RPMI8226 (cell line): ENCODE measurements at places on chromosomes 4 and X.

DNA sequence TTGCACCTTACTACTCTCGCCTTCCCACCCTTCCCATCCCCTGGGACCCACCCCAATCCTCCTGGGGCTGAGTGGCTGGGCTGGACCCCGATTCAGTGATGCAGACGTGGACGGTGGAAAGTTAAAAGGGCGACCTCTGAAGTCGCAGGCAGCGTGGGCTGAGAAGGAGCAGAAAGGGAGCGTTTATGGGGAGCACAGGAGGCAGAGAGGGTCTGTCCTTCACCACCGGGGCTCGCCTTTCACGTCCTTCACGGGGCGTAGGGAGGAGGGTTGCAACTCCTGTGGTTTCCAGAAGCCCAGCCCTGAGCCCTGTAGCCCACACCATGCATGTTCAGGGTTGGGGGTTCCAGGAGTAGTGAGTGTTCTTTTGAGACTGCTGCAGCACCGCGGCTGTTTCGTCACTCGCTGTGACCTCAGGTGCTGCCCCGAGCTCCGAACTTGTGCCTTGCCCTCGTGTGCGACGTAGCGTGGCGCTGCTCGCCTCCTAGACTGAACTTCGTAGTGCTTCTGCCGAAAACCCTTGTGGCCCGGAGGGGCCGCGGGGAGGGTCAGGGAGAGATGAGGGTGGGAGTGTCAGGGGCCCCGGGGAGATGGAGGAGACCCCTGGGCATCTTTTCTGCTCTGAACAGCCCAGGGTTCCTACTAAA, 1.6 kb downstream of the NHS start:
- DNase-seq: no peak

- no peak for DNase-seq
Measured at GRCh38 chr4:186405957-186406356, 140.0 kb downstream of the F11 start.

- DNase-seq: no peak
Measured at GRCh38 chr4:11106190-11106589, 322.5 kb downstream of the HS3ST1 start.

- no peak for DNase-seq
Measured at GRCh38 chr4:26594371-26594770, 10.5 kb downstream of the TBC1D19 start.

DNA sequence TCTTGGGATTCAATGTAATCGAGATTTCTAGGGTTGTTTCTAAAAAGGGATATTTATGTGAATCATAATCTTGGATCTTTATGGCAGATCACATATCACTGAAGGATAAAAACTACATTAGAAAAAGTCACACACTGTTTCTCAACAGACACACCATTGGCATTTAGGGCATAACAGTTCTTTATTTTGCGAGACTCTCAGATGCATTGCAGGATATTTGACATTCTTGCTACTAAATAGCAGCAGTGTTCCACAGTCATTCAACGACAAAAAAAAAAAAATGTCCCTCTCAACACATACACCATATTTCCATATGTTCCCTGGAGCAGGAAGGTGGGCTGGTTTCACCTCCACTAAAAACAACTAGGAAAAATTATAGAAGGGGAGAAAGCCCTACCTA, 243.4 kb upstream of the PCDH18 start:
- DNase-seq: no peak

GRCh38 chrX:37926700-37927099, 79.3 kb upstream of the DYNLT3 start:
- peak; percentile 8 for DNase-seq

DNA sequence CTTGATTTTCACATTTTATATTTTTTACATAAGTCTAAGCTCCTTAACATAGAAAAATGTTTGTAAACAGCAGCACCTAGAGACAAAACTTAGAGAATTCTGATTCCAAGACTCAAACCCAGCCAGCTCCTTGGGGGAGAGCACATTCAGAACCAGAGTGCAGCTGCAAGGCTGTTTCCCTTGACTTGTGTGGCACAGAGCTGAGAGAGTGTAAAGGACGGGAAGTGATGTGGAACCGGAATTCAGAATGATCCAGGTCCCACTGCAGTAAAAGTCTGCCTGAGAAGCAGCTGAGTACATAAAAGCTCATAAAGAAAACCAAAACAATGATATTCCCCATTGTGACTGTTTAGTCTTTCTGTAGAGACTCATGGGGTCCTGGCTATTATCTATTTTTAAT, 713.8 kb downstream of the RAB28 start:
- no peak for DNase-seq

- no peak for DNase-seq
Measured at GRCh38 chr4:114400531-114400930, 198.1 kb upstream of the UGT8 start.

DNA sequence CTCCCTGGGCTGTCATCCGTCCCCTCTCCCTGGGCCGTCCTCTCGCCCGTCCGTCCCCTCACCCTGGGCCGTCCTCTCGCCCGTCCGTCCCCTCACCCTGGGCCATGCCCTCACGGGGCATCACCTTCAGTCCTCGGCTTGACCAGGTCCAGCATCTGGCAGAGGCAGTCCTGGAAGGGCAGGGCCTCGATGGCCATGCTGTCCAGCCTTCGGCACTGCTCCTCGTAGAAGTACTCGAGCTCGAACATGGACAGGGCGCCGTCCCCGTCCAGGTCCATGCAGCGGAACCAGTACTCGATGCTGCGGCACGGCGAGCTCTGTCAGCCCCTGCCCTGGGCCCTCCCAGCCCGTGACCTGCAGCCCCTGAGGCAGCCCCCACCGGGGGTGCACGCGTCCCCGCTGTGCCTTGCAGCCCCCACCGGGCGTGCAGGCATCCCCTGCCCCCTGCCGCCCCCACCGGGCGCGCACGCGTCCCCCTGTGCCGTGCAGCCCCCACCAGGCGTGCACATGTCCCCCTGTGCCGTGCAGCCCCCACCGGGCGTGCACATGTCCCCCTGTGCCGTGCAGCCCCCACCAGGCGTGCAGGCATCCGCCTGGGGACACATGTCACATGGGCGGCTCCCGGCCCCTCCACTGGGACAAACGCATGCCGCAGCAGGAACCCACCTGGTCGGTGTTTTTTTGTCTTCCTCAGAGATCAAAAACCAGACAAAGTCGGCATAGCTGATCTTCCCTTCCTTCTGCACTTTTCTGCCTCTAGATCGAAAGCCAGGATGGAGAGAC, 22.2 kb upstream of the GTPBP6 start:
- DNase-seq: no peak

DNA sequence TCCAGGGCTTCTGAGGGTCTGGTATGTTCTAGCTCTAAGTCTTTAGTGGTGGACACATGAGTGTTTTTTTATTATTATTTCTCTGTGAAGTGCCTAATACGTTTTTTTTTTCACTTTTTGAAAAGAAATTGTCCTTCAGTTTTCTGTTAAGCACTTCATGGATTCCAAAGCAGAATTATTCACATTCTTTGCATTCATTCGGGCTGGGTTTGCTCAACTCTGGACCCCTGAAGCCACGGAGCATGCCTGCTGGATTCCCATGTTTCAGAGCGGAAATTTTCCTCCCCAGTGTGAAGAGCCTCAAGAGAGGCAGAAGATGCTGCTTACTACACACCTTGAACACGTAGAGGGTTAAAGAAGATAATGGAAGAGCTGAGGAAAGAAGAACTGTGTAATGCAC, 107.5 kb downstream of the EGF start:
- DNase-seq: no peak

GRCh38 chr4:150814873-150815272, 200.2 kb downstream of the LRBA start:
- DNase-seq: no peak

- no peak for DNase-seq
Measured at GRCh38 chrX:10157032-10157341, 212 bp downstream of the CLCN4 start.

DNA sequence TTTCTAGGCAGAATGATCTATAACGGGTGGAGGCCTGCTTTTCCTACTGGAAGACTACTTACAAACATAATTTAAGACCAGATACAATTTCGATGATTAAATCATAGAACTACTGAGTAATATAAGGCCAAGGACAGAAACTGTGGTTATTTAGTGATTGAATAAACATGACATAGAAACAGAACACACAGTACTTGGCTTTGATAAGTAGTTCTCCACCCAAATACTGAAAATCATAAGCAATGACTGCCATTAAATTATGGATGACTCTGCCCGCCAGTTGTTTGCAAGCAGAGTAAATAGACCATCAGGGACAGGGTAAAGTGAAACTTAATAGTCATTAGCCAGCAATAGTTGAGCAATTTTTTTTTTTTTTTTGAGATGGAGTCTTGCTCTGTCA, 17.2 kb upstream of the SMIM14 start:
- DNase-seq: no peak

GRCh38 chr4:121711263-121712000, 14.7 kb upstream of the ANXA5 start:
- peak; percentile 55 for DNase-seq

GRCh38 chrX:133497356-133497755, 82.1 kb upstream of the GPC4 start:
- DNase-seq: no peak

DNA sequence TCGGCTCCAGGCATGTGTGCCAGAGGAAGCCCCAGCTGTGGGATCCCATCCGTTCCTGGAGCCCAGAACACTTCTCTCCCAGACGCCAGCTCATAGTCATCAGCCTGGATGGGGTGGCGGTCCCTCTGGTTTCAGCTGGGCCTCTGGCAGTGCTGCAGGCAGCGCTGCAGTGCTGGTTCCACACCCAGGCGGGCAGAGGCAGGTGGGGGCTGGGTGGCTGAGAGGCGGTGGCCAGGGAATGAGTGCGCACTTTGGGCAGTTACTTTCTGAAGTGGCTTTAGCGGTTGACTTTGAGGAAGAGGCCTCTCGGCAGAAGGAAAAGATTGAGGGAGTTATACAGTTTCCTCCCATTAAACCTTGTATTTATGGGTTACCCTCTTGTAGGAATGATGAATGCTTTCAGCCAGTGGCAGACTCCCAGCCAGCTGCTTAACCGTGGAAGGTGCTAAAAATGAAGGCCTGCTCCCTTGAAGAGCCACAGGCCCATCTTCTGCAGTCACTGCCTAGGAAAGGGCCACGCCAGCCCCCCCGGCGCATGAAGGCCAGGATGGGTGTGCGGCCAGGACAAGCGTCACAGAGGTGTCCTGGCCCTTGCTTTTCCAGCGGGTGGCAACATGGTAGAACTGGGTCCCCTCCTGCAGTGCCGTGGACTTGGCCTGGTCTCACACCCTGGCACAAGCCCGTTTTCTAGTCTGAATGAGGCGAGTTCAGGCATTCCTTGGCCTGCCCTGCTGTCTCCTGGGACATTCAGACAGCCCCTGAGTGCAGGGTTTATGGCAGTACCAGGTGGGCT, 9.9 kb downstream of the TADA2B start:
- no peak for DNase-seq

DNA sequence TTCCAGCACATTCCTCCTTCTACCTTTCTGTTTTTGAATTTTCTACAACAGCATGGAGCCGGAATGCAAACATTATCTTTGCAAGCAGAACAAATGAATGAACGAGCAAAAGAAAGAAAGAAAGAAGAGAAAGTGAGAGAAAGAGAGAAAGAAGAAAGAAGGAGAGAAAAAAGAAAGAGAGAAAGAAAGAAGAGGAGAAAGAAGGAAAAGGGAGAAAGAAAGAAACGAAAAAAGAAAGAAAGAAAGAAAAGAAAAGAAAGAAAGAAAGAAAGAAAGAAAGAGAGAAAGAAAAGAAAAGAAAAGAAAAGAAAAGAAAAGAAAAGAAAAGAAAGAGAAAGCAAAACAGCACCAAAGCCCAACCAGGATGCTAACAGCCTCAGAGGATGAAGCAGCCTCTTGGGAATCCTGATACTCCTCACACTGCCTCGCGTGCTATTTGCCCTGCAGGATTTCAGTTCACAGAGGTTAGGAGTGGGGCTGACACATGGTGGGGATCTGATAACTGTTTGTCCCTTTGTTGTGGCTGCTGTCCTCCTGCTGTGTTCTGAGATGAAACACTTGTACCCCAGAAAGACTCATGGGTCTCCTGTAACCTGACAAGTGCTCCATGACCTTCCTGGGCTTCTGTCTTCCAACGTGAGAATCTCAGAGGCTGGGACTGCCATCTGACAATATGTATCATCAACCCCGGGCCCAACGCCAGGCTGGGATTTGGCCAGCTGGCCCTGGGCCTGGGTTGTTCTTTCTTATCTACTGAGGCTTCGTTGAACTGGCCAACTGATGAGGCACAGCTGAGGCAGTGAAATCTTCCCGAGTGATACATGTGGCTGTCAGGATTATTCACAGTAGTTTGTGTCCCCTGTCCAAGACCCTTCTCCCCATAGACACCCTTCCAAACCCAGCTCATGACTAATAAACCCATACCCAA, 61.0 kb downstream of the SEPSECS start:
- peak; percentile 61 for DNase-seq

DNA sequence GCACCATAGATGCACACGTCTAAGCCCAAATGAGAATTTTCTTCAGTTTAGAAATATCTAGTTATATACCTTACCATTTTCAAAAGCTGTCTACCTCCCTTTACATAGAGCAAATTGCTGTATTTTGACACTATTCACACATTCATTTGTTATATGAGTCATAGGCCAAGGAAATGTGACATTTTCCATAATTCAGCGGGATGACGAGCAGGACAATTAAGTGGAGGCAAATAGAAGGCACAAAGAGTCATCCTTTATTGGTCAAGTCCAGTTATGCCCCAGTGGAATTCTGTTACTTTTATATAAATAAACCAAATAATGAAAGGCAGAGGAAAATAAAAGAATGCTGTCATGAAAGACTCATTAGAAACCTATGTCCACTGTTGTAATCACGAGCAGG, 27.9 kb downstream of the FGF13 start:
- DNase-seq: no peak

- DNase-seq: no peak
Measured at GRCh38 chrX:38672646-38673045, 111.3 kb downstream of the TSPAN7 start.

- no peak for DNase-seq
Measured at GRCh38 chrX:18607966-18608365, 63.9 kb downstream of the RS1 start.

GRCh38 chr4:189117426-189117825, 823.2 kb upstream of the FRG1 start:
- DNase-seq: no peak

DNA sequence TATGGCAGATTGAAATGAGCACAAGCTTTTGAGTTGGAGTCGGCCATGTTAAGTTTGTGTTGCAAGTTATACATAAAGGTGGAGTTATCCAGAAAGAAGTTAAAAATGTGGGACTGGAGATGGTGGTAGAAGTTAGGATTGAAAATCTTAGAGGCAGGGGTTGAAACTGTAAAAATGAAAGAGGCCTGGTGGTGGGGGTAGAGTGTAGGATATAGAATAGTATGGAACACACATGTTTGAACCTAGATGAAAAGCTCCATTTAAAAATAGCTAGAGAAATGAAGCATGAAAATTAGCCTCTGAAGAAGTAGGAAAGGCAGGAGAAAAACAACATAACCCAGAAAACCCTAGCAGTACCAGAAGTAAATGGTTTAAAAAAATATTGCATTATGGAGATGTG, 131.8 kb upstream of the ENPEP start:
- DNase-seq: no peak
